Stimulated activated CD8-positive, alpha-beta memory T cell treated with anti-CD3 and anti-CD28 coated beads, Interleukin-4, amount 100 ng/mL, for 24 hours (primary cell): ENCODE measurements at places on chromosomes 1 and 21.

DNA sequence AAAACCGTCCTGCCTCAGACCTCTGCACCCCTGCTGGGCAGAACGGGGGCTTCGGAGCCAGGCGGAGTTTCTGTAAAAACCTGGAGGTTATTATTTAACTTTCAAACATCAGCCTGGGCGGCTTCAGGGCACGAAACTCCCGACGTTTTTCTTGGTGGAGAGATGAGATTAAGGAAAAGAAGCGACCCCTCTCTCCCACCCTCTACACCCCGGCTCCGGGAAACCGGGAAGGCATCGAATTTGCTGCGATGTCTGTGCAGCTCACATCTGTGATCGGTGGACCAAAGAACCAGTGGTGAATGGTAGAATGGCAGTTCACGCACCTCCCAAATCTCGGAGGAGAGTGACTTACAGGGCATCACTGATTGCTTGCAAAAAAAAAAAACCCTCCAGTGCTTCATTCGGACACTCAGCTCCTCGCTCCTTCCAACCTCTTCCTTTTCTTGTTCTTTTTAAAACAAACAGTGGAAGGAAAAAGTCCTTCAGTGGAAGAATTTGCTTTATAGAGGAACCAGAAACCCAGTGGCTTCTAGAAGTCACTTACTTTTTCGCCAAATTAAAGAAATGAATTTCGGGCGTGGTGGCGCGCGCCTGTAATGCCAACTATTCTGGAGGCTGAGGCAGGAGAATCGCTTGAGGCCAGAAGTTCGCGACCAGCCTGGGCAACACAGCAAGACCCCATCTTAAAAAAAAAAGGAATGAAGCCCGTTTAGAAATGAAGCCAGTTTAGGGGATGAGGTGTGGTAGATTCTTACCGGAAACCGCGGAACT is 884 bp downstream of the PHACTR4 start:
- peak; percentile 2 for DNase-seq

GRCh38 chr1:150295476-150295875 is 1.8 kb downstream of the MRPS21 start:
- no peak for DNase-seq

GRCh38 chr21:27769763-27770162 is 802.9 kb upstream of the ADAMTS5 start:
- DNase-seq = no peak

DNA sequence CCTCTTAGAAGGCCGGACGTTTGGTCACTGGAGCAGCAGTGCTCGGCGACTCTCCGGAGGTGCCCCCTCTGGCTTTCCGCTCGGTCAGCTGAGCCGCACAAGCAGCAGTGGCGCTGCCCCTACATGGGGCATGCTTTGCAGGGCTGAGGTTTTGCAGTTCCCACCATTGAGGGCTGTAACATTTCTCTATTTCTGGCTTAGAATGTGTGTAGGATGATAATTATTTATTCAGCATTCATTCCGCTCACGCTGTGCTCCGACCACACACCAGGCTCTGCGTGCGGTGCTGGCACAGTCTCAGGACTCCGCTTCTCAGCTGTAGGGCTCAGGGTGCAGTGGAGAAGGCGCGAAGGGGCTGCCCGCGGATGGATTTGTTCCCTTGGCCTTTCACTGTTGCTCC is 119.5 kb downstream of the PCBP3 start:
- no peak for DNase-seq

GRCh38 chr1:32742956-32743355 is 40.4 kb upstream of the SYNC start:
- DNase-seq = no peak

DNA sequence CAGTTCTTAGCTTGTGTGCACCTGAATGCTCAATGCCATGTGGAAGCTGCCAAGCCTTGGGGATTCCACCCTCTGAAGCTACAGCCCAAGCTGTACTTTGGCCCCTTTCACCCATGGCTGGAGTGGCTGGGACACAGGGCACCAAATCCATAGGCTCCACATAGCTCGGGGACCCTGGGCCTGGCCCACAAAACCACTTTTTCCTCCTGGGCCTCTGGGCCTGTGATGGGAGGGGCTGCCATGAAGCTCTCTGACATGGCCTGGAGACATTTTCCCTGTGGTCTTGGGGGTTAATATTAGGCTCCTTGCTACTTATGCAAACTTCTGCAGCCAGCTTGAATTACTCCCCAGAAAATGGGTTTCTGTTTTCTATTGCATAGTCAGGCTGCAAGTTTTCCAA is 579.9 kb downstream of the MATN1 start:
- no peak for DNase-seq

DNA sequence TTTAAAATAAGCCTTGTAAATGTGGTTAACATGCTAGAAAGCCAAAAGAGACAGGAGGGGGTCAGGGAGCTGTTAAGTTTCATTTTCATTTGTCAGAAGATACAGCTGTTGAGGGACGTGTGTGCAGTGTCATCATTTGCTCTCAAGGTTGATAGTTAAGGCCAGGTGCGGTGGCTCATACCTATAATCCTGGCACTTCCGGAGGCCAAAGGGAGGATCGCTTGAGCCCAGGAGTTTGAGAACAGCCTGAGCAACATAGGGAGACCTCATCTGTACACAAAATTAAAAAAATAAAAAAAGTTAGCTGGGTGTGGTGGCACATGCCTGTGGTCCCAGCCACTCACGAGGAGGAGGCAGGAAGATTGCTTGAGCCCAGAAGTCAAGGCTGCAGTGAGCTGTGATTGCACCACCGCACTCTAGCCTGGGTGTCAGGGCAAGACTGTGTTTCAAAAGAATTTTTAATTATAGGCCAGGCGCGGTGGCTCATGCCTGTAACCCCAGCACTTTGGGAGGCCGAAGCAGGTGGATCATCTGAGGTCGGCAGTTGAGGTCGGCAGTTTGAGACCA is 22.7 kb downstream of the ZBTB8OS start:
- no peak for DNase-seq

DNA sequence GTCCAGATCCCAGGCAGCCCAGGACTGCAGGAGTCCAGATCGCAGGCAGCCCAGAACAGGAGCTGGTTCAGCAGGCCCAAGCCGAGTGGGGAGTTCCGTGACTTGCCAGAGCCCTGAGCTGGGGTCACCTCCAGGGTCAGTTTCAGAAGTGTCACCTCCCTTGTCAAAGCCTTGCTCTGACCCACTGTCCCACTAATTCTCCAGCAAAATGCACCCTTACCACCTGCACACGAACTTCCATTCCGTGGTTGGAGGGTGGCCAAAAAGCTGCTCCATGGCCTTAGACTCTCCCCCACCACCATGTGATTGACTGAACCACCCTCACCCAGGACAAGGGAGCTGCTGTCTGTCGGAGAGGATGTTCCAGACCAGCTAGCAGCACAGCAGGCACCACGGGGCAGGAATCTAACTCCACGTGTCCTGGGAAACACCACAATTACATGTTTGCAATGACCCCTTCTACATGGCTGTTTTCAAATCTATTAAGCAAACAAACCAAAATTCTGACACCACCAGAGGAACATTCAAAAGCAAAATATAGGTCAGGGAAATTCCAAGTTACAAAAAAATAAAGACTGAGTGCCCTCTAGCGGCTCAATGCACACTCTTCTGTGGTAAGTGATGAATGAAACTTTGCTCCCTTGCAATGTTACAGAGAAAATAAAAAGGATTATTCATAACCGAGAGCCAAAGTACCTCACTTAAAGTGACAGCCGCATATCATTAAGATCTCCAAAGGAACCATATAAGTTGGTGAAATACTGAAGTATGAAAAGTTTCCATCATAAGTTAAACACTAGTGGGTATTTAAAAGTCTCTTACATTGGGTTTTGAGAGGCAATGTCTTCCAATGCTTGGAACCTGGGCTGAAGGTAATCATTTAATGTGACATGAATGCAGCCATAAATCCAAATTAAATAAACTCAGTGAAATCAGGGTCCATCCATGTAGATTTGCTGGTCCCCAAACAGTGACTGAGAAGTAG is 76.3 kb downstream of the NPHP4 start:
- DNase-seq = no peak

DNA sequence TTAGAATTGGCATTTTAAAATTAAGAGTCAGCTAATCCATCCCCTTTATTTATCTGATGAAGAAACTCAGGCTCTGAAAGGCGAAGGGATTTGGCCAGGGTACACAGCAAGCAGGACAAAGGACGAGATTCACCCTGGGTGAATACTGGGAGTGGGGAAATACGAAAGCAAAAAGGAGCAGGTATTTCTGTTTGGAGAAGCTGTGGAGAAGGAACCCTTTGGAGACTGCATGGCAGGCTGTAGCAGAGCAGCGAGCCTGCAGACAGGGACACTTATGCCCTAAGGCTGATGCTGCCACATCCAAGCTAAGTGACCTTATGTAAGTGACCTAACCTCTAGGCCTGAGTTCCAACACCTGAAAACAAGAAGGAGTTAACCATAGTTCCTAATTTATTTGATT is 207.2 kb upstream of the C1orf87 start:
- DNase-seq = no peak

DNA sequence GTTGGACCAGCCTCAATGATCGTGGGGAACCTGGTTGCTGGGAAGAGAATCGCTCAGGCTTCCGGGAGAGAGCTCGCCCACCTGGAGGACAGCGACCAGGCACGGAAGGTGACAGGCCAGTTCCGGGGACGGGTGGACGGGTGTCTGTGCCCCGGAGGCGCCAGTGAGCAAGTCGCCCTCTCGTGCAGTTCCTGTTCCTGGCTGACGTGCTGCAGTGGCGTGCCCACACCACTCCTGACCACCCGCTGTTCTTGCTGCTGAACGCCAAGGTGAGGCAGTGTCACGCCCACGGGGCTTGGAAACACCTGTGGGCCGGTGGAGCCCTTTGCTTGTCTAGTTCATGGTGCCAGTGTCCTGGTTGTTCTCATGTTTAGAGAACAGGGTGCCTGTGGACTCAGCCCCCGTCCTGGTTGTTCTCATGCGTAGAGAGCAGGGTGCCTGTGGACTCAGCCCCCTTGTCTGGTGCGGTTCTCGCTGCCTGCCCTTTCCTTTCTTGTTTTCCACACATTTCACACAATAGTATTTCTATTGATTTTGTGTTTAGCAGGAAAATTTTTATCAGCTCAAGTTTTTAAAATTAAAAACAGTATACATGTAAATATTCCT is 53.1 kb downstream of the S100B start:
- DNase-seq = no peak

DNA sequence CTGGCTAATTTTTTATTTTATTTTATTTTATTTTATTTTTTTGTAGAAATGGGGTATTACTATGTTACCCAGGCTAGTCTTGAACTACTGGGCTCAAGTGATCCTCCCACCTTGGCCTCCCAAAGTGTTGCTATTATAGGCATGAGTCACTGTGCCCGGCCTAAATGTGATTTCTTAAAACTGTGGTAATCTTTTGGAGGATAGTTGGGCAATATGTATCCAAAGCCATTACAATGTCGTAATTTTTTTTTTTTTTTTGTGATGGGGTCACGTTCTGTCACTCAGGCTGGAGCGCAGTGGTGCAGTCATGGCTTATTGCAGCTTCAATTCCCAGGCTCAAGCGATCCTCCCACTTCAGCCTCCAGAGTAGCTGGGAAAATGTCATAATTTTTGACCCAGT is 14.2 kb downstream of the ETV3L start:
- DNase-seq = no peak

GRCh38 chr1:89598450-89599331 is 34.2 kb upstream of the LRRC8C start:
- DNase-seq = no peak

DNA sequence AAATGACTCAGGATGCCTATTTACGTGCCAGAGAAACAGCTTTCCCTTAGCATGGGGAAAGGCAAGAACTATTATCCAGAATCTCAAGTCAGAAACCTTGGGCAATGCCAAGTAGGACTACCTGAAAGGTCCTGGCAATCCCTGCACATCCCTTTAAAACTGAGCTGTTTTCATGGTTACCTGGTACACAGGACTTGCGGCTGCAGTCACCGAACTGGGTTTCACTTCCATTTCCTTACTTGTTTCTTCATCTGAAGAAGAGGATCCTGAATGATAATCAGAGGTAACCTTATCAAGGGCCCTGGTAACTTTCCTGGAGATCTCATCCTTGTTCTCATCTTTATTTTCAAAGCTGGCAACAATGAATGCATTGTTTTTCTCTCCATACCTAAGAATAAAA is 14.3 kb downstream of the BTG3 start:
- no peak for DNase-seq

- DNase-seq = no peak
Measured at GRCh38 chr1:110475362-110476027, 24.5 kb downstream of the PROK1 start.

- DNase-seq = no peak
Measured at GRCh38 chr1:23101101-23101827, 67.4 kb downstream of the LUZP1 start.

- DNase-seq = no peak
Measured at GRCh38 chr1:117642963-117643362, 37.1 kb downstream of the TENT5C start.

GRCh38 chr1:106584676-106585075 is 471.8 kb upstream of the PRMT6 start:
- DNase-seq = no peak

DNA sequence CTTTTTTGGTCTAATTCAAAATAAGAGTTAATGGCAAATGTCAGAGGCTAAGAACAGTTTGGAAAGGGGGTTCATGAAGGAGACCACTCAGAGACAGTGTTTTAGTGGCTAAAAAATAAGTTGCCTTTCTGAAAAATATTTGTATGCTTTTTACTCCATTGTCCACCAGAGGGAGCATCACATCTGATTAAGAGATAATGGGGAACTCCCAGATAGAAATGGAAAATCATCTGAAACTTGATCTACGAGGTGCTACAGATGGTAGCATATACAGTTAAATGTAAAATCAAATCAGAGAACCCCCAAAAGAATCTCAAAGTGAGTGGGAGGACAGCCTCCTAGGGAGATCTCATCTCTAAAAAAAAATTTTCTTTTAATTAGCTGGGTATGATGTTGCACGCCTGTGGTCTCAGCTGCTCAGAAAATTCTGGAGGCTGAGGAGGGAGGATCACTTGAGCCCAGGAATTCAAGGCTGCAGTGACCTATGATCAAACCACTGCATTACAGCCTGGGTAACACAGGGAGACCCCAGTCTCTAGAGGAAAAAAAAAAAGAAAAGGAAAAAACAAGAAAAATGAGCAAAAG is 9.7 kb downstream of the SMYD3 start:
- DNase-seq = no peak

DNA sequence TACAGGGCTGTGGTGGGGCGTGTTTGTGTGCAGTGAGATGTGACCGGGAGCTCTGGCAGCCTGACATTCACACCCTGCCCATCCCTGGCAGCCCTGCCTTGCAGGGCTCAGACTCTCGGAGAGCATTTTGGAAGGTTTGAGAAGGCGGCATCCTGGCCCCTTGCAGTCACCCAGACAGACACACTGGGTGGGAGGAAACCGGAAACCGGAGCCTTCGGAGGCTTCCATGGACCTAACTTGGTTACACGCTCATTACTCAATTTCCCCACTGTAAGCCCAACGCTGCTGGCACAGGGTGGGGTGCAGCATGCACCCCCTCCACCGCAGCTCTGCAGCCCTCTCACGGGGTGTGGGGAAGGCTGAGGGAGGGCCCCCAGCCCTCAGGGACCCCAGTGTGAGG is 22.2 kb upstream of the RSPO1 start:
- DNase-seq = no peak
